Upper lobe of left lung (tissue), 6 donors: ENCODE measurements at places on chromosomes 1 and 21. TPM values are rescaled to one million over a fixed set of nuclear protein-coding genes. Genes with fewer than 3 reads are reported as not detected.

DNA sequence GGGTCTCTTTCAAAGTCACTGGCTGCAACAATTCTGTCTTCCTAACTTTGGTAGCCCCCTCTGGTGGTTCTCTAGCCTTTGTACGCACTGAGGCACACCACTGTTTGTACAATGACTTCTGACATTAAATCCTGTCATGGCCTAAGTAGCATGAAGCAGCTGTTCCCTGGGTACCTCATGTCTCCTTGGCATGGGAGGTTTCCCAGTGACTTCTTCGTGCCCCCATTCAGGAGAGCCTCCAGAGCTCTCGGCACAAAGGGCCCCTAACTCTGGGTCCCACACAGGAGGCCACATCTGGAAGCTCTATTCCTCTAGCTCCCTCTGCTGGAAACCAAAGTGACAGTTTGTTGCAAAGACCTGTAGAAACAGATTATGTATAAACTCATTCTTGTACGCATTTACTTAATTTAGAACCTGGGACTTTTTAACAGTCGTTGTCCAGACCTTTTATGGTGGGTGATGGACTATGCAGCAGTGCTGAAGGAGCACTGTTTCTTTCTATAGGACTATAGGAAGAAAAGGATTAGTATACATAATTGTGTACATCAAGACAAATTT is 13.4 kb downstream of the SWT1 start:
- no peaks in the 10 kb centered on the region for H3K27me3 ChIP-seq
- no peak overlapping the region for H3K4me3 ChIP-seq
- no peak overlapping the region for H3K27ac ChIP-seq
- no peak for DNase-seq

DNA sequence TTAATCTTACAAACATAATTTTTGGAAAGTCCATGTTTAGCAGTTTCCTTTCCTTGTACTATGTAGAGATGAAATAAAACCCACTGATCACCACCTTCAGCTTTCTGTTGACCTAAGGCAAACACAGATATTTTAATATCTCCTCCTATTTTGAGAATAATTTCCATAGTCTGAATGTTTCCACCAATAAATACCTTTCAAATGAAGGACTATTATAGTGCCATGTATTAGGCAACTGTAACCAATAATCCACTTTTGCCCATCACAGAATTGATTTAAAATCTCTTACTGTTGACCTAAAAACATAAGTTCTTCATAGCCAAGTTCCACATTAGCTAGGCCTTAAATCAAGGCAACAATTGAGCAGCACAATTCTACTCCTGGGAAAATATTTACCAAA is 1.8 kb downstream of the CDC42BPA start:
- no peaks in the 10 kb centered on the region for H3K36me3 ChIP-seq
- H3K27me3 ChIP-seq, result no peaks in the 10 kb centered on the region
- DNase-seq, result no peak
- H3K4me3 ChIP-seq, result peak overlapping the region; percentile 87
- H3K27ac ChIP-seq, result no peak overlapping the region

DNA sequence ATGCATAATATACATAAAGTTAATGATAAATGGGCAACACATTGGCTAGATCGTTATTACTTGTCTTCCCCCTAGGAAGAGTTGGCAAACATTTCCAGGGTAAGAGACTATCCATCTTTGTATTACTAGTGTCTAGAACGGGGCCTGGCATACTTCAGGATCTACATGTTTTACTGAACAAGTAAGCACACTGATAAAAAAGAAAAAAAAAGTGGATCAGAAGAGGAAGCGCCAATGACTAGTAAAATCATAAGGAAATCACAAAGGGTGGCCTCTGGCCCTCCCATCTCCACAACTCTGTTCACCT is 482 bp downstream of the TM2D1 start:
- no peak for DNase-seq
- no peaks in the 10 kb centered on the region for H3K27me3 ChIP-seq
- H3K36me3 ChIP-seq, result no peaks in the 10 kb centered on the region
- H3K4me1 ChIP-seq, result peaks cover 18% of the 10 kb centered on the region
- H3K4me3 ChIP-seq, result peak overlapping the region; percentile 86

DNA sequence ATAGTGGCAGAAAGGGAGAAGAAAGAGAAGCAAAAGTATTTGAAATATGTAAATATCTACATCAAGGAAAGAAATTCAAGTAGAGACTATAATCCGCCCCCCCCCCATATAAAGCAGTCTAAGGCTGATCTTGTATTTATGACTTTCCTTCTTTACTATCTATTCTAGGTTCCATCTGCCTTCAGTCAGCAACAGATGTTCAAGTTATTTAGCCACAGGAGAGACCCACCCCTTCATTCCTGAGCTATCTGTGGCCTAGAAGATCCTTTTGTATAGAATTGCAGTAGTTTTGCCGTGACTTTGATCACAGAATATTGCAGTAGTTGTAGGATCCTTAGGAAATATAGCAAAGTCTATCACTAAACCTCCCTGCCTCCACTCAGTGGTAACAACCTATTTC is 10.7 kb upstream of the BSDC1 start:
- no peaks in the 10 kb centered on the region for H3K36me3 ChIP-seq
- no peaks in the 10 kb centered on the region for H3K27me3 ChIP-seq
- no peak for DNase-seq
- H3K27ac ChIP-seq, result no peak overlapping the region
- H3K4me3 ChIP-seq, result no peak overlapping the region
- peaks cover 4% of the 10 kb centered on the region for H3K4me1 ChIP-seq

DNA sequence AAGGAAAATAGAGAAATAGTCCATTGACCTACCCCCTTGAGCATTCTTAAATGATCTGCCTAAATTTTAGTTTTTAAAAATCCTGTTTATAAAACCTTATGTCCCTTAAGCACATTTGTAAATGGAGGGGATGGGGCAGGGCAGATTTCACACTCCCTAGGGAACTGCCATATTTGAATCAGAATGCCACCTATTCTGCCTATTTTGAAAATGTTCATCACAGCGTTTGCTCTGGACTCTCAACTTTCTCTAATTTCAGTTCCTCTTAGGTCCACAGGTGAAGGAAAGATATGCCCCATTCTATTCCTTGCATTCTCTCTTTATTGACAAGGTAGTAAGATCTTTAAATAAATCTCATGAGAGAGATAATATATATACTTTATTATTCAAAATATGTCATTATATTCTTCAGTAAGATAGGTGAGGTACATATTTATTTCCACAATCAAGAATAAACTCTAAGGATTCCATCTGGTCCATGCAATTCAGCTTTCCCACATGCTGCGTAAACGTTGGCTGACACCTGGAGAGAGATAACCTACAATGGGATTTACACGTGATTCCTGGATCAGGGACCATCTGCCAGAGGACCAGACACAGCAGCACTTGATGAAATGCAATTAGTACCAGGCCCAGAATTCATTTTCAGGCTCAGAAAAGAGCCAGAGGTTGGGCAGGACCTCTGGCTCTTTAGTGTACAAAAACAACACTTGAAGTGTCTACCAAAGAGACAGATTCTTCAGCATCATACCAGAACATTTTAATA is 1.2 kb upstream of the LPGAT1 start:
- H3K27ac ChIP-seq, result no peak overlapping the region
- no peak for DNase-seq
- H3K4me3 ChIP-seq, result no peak overlapping the region
- H3K36me3 ChIP-seq, result no peaks in the 10 kb centered on the region
- H3K4me1 ChIP-seq, result peaks cover 8% of the 10 kb centered on the region
- H3K27me3 ChIP-seq, result no peaks in the 10 kb centered on the region

DNA sequence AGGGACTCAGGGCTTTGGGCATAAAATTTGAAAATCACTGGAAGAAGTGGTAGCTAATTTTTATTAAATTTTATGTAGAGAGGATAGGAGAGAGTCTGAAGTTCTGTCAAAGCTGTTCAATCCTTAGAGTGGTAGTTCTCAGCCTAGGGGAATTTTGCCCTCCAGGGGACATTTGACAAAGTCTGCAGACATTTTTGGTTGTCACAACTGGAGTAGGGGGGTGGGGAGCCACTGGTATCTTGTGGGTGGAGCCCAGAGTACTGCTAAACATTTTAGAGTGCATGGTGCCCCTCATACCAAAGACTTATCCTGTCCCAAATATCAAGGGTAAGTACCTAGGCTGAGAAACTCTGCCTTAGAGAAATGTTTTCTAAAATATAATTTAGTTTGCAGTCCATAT is 30.2 kb downstream of the RASAL2 start:
- no peak for DNase-seq
- no peaks in the 10 kb centered on the region for H3K27me3 ChIP-seq
- H3K27ac ChIP-seq, result no peak overlapping the region
- peaks cover 7% of the 10 kb centered on the region for H3K4me1 ChIP-seq

- no peaks in the 10 kb centered on the region for H3K36me3 ChIP-seq
- H3K4me1 ChIP-seq, result peaks cover 22% of the 10 kb centered on the region
- no peak for DNase-seq
- H3K27me3 ChIP-seq, result no peaks in the 10 kb centered on the region
- no peak overlapping the region for H3K4me3 ChIP-seq
These were observed 41.7 kb downstream of the NFIA start for GRCh38 chr1:61124078-61124477.

- H3K4me1 ChIP-seq, result no peaks in the 10 kb centered on the region
- H3K27me3 ChIP-seq, result no peaks in the 10 kb centered on the region
- H3K36me3 ChIP-seq, result no peaks in the 10 kb centered on the region
- no peak overlapping the region for H3K27ac ChIP-seq
- DNase-seq, result no peak
These were observed 493.8 kb upstream of the CHRM3 start for GRCh38 chr1:238892612-238893011.

- H3K36me3 ChIP-seq, result no peaks in the 10 kb centered on the region
- no peaks in the 10 kb centered on the region for H3K27me3 ChIP-seq
- no peak overlapping the region for H3K4me3 ChIP-seq
These were observed 54.7 kb downstream of the ELK4 start for GRCh38 chr1:205576805-205577761.

DNA sequence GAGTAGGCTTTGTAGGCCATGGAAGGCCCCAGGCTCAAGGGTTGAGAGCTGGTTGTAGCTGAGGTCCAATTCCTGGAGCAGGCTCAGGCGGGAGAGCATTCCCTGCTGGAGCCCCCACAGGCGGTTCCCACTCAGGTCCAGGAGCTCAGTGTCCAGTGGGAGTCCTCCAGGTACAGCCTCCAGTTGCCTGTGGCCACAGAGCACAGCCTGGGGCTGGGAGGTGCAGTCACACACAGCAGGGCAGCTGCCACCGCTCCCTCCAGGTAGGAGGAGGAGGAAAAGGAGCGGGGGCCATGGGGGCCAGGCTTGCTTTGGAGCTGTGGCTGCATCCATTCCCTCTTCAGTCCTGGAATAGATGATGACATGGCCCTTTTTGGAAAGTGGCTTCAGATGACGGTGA is 2.8 kb downstream of the LINGO4 start:
- no peaks in the 10 kb centered on the region for H3K27me3 ChIP-seq
- H3K36me3 ChIP-seq, result no peaks in the 10 kb centered on the region
- H3K4me1 ChIP-seq, result no peaks in the 10 kb centered on the region
- no peak overlapping the region for H3K4me3 ChIP-seq

DNA sequence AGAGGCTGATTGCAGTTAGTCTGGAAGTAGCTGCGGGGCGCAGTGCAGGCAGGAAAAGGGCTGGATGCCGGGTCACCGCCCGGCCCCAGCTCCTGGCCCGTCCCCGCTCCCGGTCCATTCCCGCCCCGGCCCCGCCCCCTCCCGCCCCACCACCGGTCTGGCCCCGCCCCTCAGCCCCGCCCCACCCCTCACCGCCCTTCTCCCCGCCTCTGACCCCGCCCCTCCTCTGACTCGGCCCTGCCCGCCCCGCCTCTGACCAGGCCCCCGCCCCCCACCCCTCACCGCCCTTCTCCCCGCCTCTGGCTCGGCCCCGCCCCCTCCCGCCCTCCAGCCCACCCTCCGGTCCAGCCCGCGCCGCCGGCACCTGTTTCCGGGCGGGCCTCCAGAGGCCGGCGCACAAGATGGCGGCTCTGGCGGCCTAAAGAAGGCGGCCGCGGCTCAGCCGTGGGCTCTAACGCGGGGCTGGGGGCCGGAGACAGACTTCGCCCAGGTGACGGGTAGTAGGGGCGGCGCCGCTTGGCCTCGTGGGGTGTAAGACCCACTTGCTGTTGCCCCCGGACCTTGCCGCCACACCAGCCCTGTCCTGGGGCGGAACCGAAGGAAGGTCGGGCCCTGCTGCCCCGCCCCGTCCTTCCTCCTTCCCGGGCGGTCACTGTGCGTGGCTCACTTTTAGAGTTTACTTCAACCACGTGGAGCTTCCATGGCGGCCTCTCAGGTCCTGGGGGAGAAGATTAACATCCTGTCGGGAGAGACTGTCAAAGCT is at the start of gene UBIAD1:
Gene UBIAD1 (plus strand): TSS at position 367 of the 763 bp plus-strand sequence. CDS start 334 bp downstream, at position 701.
- no peaks in the 10 kb centered on the region for H3K27me3 ChIP-seq
- DNase-seq, result peak; percentile 96
- H3K27ac ChIP-seq, result peak within 1 kb of the TSS; percentile 96
- H3K36me3 ChIP-seq, result peaks cover 6% of the 10 kb centered on the region
- H3K4me1 ChIP-seq, result peaks cover 29% of the 10 kb centered on the region

- peaks cover 89% of the 10 kb centered on the region for H3K36me3 ChIP-seq
- H3K27me3 ChIP-seq, result no peaks in the 10 kb centered on the region
- no peak overlapping the region for H3K27ac ChIP-seq
These were observed 18.8 kb downstream of the MAP7D1 start for GRCh38 chr1:36174713-36175112.

DNA sequence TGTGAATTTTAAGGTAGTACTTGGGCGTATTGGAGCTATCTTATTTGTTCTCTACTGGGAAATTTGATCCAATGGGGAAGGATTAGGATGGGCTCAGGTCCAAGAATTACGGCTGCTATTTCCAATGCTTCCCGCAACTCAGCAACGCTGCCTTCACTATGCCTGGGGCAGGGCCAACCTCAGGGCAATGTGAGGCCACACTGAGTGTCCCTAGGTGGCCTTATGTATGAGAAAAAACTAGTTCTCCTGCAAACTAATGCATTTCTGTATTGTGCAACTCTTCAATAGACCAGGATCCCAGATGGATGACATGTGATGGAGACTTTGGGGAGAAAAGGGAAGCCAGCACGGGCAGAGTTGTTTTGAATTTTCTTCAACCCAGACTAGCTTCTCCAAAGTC is 168.1 kb downstream of the DUSP10 start:
- H3K36me3 ChIP-seq, result no peaks in the 10 kb centered on the region
- H3K4me3 ChIP-seq, result no peak overlapping the region
- no peaks in the 10 kb centered on the region for H3K27me3 ChIP-seq
- H3K27ac ChIP-seq, result no peak overlapping the region

DNA sequence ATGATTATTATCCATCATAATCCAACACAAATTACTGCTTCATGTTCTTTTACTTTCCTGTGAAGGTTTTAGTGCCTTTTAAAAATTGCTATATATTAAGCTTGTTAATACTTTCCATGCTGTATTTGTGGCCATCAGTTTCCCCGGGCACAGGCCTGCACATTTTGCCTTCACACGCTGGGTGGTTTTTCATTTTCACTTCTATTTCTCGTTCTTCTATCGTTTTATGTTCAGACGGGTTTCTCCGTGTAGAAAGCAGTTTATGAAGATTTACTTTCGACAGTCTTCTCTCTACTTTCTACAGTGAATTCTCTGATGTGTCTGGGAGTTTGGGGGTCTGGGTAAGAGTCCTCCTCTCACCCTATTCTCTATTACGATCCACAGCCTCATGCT is 9.5 kb downstream of the RUNX3 start:
- no peak overlapping the region for H3K27ac ChIP-seq
- H3K27me3 ChIP-seq, result no peaks in the 10 kb centered on the region
- no peak overlapping the region for H3K4me3 ChIP-seq
- DNase-seq, result no peak
- no peaks in the 10 kb centered on the region for H3K36me3 ChIP-seq

SPRR2E gene
- not detected for total RNA-seq

UTP25 gene
- total RNA-seq, result 2.4 TPM

AMY1B gene
- not detected for total RNA-seq

CFHR5 gene
- not detected for total RNA-seq

MORN1 gene
- 23.4 TPM for total RNA-seq

SH3D21 gene
- total RNA-seq, result 65.0 TPM

PPFIA4 gene
- total RNA-seq, result 0.89 TPM
